ENCODE measurements at places on chromosomes 12 and 14. TPM values are rescaled to one million over a fixed set of nuclear protein-coding genes. Genes with fewer than 3 reads are reported as not detected.

Gene ANO2
- total RNA-seq: 33.1 TPM

Gene RPL10L
- total RNA-seq: not detected

Gene HOXC4
- 1.8 TPM for total RNA-seq

DNA sequence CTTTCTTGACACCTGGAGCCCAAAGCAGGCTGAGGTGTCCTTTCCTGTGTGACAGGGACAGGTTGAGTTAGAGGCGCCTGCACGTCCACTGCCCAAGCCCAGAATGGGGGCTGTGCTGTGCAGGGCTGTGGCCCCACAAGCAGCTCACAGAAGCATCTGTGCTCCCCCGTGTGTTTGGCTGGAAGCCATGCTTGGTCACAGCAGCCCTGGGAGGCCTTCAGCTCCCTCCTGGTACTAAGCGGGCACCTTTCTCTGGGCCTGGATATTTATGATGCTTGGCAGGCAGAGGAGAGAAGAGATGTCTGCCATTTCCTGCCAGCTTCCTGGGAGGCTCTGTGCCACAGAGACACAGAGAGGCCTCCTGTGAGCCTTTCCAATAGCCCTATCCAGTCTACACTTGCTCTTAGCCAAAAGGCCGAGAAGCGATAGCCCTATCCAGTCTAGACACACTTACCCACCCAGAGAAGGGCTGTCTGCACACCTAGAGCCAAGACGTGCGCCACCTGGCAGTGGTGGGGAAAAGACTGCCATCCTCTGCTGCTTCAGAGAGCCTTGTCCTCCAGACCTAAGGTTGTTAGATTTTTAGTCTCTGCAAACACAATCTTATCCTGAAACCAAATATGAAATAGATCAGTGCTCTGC, 117.4 kb downstream of the GCH1 start:
- H3K27ac ChIP-seq: no peak overlapping the region
- no peak overlapping the region for H3K4me3 ChIP-seq
- no peak for DNase-seq

DNA sequence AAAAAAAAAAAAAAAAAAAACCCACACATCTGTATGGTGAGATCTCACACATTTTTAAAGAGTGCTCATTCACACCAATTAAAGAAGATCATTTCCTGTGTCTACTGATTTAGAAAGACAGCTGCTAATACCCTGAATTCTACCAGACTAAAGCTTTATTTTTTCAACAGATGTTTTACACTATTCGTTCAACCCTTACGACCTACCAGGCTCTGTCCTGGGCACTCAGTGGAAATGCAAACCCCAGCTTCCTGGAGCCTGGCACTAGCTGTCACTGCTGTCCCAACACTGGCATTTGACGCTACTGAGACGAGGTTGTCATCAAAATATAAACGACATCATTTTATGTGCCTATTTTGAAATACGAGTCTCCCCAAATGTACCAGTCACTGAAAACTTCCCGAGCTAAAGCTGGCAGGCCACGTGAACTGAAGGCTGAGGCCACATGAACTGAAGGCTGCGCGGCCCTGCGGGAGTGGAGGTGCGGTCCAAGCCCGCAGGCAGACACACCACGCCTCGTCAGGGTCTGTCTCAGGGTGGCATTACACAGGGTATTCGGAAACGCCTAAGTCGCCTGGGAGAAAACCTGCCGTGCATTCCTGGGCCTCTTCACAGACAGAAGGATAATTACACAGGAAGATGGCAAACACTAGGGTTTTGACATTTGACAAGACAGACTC, 27.2 kb downstream of the SLC15A4 start:
- H3K27ac ChIP-seq: peak overlapping the region; percentile 4
- H3K27me3 ChIP-seq: no peaks in the 10 kb centered on the region
- DNase-seq: no peak
- no peak overlapping the region for H3K4me3 ChIP-seq
- peaks cover 8% of the 10 kb centered on the region for H3K36me3 ChIP-seq

DNA sequence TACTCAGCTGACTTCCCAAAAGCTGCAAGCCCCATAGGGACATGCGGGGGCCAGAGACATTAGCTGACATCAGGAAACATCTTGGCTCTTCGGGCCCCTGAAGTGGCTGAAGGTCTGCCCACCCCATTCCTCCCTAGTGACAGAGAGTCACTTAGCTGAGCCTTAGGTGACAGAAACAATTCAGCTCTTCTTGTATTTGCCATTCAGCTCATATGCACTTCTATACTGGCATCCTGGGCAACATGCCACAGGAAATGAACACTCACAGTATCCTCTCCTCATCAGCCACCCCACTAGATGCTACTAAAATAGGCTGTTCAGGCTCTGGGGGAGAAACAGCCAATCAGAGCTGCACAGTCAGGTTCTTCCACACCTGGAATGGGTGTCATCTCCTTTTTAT, 3.4 kb downstream of the DCTN2 start:
- H3K36me3 ChIP-seq: no peaks in the 10 kb centered on the region
- H3K4me1 ChIP-seq: peaks cover 6% of the 10 kb centered on the region
- H3K27ac ChIP-seq: no peak overlapping the region
- H3K4me3 ChIP-seq: no peak overlapping the region
- no peak for DNase-seq
- H3K27me3 ChIP-seq: no peaks in the 10 kb centered on the region

GRCh38 chr12:119772431-119772830, 104.5 kb downstream of the PRKAB1 start:
- no peaks in the 10 kb centered on the region for H3K36me3 ChIP-seq
- no peaks in the 10 kb centered on the region for H3K4me1 ChIP-seq
- no peaks in the 10 kb centered on the region for H3K27me3 ChIP-seq
- no peak for DNase-seq
- no peak overlapping the region for H3K4me3 ChIP-seq

DNA sequence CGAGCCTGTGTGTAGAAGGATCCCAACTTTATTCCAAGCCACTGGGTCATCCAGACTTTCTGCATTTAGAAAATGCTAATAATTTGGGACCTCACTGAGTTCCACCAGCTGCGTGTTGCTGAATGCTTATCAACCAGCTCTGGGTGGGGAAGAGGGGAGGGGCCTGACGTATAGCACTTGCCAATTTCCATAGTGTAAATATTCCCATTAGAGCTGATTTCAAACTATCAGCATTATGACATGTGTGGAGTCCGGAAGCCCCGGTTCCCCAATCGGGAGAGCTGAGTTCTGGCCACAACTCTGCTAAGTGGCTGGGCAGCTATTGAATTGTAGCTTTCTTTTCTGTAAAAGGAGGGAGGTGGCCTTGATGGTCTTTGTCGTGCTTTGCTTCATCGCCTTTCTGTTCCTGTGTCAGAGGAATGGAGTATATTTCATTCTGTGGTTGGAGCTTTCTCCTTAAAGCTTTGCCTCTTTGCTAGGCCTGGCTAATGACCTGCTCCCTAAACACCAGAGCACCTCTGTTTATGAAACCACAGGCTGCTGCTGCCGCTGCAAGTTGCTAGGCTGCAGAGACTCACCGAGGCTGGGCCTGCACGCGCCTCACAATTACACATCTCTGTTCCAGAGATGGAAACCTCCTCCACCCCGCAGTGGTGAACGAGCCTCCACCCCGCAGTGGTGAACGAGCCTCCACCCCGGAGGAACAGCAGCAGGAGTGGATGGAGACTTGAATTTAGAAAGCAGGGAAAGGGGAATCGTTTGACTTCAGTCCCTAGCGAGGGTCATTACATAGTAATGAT, 7.7 kb upstream of the BCL7A start:
- no peaks in the 10 kb centered on the region for H3K36me3 ChIP-seq
- H3K4me1 ChIP-seq: no peaks in the 10 kb centered on the region
- H3K27me3 ChIP-seq: no peaks in the 10 kb centered on the region
- no peak for DNase-seq
- no peak overlapping the region for H3K4me3 ChIP-seq

DNA sequence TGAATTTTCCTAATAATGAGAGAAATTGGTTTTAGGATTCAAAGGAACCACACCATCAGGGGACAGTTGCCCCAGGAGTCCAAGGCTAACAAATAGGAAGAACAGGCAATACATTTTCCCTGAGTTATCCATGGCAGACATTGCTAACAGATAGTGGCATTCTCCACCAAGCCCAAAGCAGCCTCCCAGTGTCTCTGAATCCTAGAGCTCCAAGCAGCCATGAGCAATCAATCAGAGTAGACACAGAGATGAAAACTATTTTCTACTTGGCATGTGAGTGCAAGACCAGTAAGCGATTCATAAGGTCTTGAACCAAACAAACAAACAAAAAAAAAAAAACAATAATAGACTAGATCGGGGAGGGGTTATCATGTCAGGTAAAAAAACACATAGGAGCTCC, 515.7 kb downstream of the MED13L start:
- no peaks in the 10 kb centered on the region for H3K27me3 ChIP-seq
- no peak for DNase-seq
- H3K36me3 ChIP-seq: no peaks in the 10 kb centered on the region
- H3K4me1 ChIP-seq: peaks cover 7% of the 10 kb centered on the region

- peak overlapping the region; percentile 64 for H3K4me3 ChIP-seq
- no peaks in the 10 kb centered on the region for H3K36me3 ChIP-seq
Observed at GRCh38 chr14:100538351-100539002, 48.7 kb downstream of the BEGAIN start.

DNA sequence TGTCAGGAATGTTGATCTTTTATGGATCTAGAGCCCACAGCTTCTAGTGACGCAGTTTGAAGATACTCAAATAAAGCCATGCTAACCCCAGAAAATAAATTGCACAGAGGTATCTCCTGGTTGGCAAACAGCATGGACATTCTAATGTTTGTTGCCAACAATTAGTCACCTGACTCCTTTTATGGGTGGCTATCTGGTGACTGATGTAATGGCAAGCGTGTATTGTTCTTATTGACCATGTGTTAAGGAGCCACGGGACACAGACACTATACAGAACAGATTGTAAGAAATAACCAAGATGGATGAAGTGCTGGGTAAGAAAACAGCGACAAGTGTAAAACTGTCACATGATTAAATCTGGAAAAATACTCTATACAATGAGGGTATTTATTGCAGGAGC, 401.3 kb upstream of the PDE3A start:
- no peak overlapping the region for H3K4me3 ChIP-seq
- no peaks in the 10 kb centered on the region for H3K4me1 ChIP-seq
- no peak for DNase-seq
- no peak overlapping the region for H3K27ac ChIP-seq
- no peaks in the 10 kb centered on the region for H3K36me3 ChIP-seq
- no peaks in the 10 kb centered on the region for H3K27me3 ChIP-seq

GRCh38 chr12:72273851-72274351, 1.7 kb downstream of the TRHDE start:
- no peaks in the 10 kb centered on the region for H3K36me3 ChIP-seq
- DNase-seq: no peak

- DNase-seq: peak; percentile 61
- peaks cover 15% of the 10 kb centered on the region for H3K4me1 ChIP-seq
- peak overlapping the region; percentile 74 for H3K27ac ChIP-seq
- H3K36me3 ChIP-seq: no peaks in the 10 kb centered on the region
Observed at GRCh38 chr12:45268672-45269411, 52.9 kb downstream of the ANO6 start.

GRCh38 chr12:78431931-78432330, 432.6 kb upstream of the SYT1 start:
- DNase-seq: no peak
- no peaks in the 10 kb centered on the region for H3K36me3 ChIP-seq
- H3K4me1 ChIP-seq: no peaks in the 10 kb centered on the region

- no peak for DNase-seq
- peaks cover 35% of the 10 kb centered on the region for H3K4me1 ChIP-seq
- no peaks in the 10 kb centered on the region for H3K27me3 ChIP-seq
- no peak overlapping the region for H3K27ac ChIP-seq
Observed at GRCh38 chr12:120227233-120228040, 26.5 kb upstream of the RPLP0 start.

DNA sequence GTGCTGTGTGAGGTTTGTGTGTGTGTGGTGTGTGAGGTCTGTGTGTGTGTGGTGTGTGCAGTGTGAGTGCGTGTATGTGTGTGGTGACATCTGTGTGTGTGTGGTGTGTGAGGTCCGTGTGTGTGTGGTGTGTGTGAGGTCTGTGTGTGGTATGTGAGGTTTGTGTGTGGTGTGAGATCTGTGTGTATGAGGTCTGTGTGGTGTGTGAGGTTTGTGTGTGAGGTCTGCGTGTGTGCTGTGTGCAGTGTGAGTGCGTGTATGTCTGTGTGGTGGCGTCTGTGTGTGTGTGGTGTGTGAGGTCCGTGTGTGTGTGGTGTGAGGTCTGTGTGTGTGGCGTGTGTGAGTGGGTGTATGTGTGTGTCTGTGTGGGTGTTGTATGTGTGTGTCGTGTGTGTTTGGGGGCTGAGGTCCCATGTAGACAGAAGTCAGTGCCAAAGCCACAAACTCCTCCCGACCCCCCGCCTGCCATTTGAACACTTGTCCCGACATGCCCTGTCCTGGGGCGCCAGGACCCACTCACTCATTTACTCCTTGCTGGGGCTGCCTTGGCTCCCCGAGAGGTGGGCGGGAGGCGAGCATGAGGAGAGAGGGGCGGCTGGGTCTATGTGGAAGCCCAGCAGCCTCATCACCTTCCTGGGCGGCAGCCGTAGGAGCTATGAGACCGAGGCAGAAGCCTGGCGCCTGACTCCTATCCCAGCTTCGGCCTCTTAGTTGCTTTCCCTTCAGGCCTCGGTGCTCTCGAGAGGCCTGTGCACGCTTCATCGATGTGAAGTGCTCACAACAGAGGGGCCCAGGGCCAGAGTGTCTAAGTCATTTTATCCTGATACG, 20.5 kb downstream of the RILPL1 start:
- H3K4me3 ChIP-seq: no peak overlapping the region
- no peaks in the 10 kb centered on the region for H3K4me1 ChIP-seq
- H3K27ac ChIP-seq: peak overlapping the region; percentile 38
- DNase-seq: no peak
- H3K36me3 ChIP-seq: no peaks in the 10 kb centered on the region

Measured in breast epithelium (tissue), 4 donors.